Stimulated activated CD4-positive, alpha-beta T cell treated with anti-CD3 and anti-CD28 coated beads, Interleukin-15, amount 100 ng/mL, for 48 hours (primary cell): ENCODE measurements at places on chromosomes 6 and 20.

DNA sequence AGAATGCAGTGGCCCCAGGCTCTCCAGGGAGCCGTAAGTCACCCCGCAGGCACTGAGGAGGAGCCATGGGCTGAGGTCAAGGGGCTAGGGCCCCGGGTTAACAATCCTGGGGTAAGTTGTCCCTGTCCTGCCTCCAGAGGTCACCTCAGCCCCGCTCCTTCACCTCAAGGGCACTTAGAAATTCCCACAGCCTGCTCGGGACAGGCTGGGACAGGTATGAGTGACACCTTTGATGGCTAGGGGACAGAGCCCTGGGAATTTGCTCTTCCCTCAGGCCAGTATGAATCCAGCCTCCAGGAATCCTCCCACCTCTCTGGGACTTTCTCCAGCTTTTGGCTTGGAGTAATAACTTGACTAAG lies 3.5 kb upstream of the GRM4 start:
- DNase-seq, result no peak

DNA sequence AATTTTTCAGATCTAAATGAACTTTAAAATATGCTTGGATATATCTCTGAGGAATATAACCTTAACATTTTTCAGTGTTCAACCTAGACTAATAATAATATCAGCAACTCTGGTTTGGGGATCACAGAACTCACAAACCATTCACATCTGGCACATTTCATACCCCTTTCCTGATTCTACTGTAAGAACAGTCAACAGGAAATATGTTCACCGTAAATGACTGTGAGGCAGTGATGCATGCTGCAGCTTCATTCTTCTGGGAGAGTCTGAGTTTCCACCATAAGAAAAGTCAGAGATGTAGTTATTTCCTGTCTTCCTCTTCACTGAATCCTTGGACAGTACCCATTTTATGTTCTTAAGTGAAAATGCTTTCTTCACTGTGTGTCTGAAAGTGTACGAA lies 134.2 kb upstream of the IFNGR1 start:
- DNase-seq, result no peak

GRCh38 chr6:56757588-56757984 lies 114.9 kb upstream of the DST start:
- DNase-seq, result no peak

GRCh38 chr6:138194287-138194686 lies 24.0 kb downstream of the PBOV1 start:
- DNase-seq, result no peak

- no peak for DNase-seq
These were observed 28.8 kb upstream of the CFAP206 start for GRCh38 chr6:87378947-87379346.

DNA sequence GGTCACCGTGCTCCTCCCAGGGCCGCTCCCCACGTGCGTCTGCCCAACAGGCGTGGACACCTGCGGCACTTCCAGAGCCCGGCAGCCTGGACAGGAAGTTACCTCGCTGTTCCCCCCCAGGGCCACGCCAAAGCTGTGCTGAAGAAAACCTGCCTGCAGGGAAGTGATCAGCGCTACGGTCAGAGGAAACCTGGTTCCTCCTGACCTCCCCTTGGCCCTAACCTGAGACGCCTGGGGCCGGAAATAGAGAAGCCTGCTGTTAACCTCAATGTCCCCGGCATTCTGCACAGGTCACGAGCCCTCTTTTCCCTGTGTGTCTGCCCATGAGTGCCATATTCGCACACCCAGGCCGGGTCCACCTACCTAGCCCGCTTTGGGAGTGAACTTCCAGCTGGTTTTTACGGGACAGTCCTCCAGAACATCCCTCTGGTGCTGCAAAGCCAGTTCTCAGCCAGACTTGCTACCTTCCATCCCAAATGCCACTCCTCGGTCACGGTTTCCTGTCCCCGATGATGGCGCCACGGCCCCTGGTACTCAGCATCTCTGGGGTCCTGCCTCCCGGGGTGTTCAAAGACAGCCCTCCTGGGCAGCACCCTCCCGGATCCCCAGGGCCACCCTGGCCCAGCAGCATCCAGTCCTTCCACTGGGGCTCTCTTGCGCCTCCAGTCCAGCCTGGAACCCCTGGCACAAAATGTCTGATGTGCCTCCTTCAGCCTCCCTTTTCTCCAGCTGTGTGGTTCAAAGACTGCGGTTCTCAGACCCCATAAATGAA lies 12.0 kb upstream of the IRF4 start:
- DNase-seq, result no peak
